Esophagus squamous epithelium (tissue), 5 donors: ENCODE measurements at places on chromosomes 3 and 15.

DNA sequence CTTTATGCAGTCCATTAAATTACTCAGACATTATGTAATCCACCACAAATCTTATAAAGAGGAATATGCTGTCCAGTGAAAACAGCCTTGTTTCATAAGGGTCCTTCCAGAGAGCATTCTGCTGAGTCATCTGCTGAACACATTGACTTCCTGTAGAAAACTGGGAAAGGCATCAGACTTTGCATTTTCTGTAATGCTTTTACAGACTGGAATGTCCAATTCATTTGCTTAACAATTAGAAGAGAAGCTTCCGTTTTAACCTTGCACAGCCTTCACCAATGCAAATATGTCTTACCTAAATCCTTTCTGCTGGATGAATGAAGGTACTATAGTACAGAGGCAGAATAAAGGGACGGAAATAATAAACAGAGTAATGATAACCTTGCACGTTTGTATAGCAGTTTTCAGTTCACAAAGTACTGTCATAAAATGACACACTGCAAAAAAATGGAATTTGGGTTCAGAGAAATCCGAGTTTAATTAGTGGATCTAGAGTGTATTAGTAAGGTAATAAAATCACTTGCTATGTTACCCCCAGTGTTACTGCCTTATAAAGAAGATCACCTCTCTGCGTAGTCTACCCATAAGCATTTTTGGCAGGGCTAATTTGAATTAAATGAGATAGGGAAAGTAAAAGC is 301.5 kb downstream of the PYDC2 start:
- no peak for DNase-seq

GRCh38 chr3:65787340-65787739 is 251.4 kb downstream of the MAGI1 start:
- no peak for DNase-seq

GRCh38 chr15:70605606-70606410 is 157.6 kb downstream of the UACA start:
- no peak for DNase-seq

GRCh38 chr3:162780313-162780712 is 1283.7 kb downstream of the OTOL1 start:
- no peak for DNase-seq

DNA sequence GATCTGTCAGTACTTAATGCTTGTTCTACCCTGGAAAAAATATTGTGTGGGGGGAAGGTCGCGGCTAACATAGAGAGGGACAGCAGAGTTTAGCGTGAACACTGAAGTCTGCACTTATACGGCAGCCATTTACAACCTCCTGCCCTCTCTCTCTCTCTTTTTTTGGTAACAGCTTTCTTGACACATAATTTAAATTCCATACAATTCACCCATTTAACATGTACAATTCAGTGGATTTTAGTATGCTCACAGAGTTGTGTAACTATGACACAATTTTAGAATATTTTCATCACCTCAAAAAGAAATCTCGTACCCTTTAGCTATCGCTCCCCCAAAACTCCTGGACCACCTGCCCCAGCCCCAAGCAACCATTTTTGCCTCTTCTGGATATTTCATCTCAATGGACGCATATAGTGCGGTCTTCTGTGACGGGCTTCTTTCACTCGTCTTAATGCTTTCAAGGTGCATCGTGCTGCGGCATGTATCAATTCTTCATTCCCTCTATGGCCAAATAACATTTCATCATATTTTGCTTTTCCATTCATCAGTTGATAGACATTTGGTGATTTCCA is 141.8 kb downstream of the XXYLT1 start:
- no peak for DNase-seq

DNA sequence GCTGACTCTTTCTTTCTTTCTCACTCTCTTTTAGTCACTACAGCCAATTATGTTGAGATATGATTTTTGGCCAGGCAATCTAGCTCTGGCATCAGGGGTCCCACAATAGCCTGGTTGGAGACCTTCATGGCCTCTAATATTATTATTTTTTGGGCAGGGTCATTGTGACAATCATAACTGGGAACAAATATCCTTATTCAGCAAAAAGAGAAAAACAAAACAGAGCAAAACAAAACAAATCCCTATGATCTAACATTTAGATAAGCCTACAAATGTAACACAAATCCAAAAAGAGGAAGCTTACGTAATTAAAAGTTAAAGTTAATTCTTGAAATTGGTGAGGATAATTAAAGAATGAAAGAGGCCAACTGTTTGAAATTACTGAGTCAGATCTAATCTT is 640.0 kb downstream of the TUSC7 start:
- DNase-seq = no peak

- DNase-seq = no peak
Observed at GRCh38 chr15:68862415-68862814, 41.7 kb upstream of the ANP32A start.

- no peak for DNase-seq
Observed at GRCh38 chr3:160671231-160671630, 5.7 kb upstream of the ARL14 start.

DNA sequence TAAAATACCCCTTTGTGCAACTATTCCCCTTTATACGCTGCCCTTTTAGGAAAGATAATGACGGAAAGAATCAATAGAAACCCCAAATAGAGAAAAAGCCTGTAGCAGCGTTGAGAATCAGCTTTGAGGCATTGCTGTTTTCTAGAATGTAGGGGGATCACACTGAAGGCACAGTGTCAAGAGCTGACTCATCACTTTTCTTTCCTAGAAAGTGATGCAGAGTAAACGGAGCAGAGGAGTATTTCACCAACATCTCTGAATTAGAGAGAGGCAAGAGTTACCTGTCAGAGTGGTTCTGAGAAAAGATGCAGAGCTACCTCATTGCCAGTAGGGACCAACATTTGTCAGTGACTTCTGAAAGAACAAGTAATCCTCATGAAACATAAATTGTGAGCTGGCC is 269.8 kb upstream of the TMC3 start:
- no peak for DNase-seq

- DNase-seq = no peak
Observed at GRCh38 chr3:44476181-44476611, 1.3 kb downstream of the ZNF445 start.

GRCh38 chr3:177041021-177041729 is 156.1 kb downstream of the TBL1XR1 start:
- no peak for DNase-seq

- DNase-seq = no peak
Observed at GRCh38 chr3:141257961-141258360, 26.3 kb downstream of the PXYLP1 start.

DNA sequence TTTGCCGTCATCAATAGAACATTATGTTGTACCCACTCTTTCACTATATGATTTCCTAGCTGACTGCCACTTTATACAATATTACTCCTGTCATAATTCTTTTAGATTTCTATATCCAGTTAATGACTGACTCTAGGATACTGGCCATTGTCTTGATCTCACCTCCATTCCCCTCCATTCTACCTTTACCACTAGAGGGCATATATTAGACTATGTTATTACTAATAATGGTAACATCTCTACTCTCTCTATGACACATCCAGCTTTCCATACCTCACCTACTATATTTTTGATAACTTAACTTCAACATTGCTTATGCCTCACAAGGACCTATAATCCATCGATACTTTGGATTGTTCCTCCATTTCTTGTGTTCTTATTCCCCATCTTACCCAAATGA is 31.4 kb upstream of the POU1F1 start:
- DNase-seq = no peak

- no peak for DNase-seq
Observed at GRCh38 chr15:52290800-52291199, 4.8 kb downstream of the MYO5C start.

- no peak for DNase-seq
Observed at GRCh38 chr3:50204804-50205412, at the start of gene SLC38A3. SLC38A3 (plus strand) TSS chr3:50205271; CDS start chr3:50214200, 8,929 bp downstream.

DNA sequence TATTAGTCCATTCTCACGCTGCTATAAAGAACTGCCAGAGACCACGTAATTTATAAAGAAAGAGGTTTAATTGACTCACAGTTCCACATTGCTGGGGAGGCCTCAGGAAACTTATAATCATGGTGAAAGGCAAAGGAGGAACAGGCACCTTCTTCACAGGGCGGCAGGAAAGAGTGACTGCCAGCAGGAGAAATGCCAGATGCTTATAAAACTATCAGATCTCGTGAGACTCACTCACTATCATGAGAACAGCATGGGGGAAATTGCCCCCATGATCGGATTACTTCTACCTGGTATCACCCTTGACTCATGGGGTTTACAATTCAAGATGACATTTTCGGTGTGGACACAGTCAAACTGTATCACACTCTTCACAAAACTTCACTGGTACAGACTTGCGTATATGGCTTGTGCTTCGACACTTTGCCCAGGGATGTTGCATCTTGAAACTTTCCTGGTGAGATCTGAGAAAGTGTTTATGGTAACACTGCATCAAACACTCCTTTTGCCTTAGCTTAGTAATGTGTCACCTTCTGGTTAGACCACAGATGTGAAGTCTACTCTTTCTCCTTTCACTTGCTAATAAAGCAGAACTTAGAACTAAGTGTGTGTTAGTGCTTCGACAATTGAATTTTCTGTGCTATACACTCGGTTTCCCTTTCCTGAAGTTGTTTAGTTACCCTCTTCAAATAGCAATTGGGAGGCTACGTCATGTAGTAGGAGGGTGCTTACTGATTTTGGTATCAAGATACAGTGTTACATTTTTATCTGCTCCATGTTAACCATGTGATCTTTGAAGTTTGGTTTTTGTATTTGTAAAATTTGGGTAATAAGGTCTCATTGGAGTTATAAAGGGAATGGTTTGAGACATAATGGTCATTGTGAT is 185.7 kb downstream of the LPP start:
- no peak for DNase-seq

DNA sequence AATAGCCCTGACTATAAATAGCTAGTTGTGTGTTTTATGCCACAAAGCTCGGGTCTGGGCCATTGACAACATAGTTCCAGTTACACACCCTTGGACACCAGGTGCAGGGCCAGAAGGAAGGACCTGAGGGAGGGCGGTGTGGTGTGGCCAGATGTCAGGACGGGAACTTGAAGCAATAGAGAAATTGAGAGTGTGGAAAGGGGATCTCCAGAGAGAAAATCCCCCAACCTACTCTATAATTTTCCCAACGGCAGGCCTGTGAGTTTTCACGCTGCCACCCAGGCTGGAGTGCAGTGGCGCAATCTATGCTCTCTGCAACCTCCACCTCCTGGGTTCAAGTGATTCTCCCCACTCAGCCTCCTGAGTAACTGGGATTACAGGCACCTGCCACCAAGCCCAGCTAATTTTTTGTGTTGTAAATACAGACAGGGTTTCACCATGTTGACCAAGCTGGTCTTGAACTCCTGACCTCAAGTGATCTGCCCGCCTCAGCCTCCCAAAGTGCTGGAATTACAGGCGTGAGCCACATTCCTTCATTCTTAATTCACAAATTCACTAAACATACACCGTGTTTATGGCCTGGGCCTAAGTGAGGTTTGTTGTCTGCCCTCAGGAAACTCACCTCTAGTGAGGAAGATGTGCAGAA is 70.8 kb upstream of the KLF13 start:
- DNase-seq = no peak
